Activated CD4-positive, alpha-beta T cell treated with anti-CD3 and anti-CD28 coated beads for 24 hours (primary cell): ENCODE measurements at places on chromosomes 6 and 20.

DNA sequence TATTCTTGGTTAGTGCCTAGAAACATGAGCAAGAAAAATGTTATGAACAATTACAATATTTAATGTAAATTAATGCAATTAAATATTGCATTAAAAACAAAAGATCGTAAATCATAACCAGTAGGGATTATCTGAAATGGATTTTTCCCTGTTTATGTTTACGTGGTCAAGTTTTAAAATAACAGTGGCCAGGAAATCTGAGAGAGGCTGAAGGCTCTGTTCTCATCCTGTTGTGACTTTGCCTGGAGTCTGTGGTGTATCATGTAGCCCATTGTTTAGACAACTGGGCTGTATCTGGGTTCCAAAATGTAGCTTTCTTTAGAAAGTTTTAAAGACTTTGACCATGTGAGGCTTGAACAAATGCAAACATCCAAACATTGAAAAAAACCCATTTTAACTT, 2.4 kb downstream of the MYO6 start:
- DNase-seq: no peak

DNA sequence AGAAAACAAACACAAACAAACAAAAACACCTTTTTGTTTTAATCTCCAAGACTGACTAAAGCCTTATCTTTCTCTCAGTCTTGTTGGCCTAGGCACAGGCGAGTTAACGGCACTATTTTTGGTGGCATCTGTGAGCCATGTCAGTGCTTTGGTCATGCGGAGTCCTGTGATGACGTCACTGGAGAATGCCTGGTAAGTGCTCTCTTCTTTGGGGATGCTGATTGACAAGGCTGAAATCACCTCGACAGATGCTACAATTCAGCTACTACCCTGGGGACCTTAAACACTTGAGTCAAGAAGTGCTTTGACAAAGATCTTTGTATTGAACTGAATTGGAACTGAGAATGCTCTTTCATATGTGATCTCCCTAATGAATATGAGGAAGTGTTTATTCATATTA, 384.1 kb downstream of the LAMA2 start:
- no peak for DNase-seq

- no peak for DNase-seq
Measured at GRCh38 chr6:108029226-108029921, 45.2 kb downstream of the OSTM1 start.

DNA sequence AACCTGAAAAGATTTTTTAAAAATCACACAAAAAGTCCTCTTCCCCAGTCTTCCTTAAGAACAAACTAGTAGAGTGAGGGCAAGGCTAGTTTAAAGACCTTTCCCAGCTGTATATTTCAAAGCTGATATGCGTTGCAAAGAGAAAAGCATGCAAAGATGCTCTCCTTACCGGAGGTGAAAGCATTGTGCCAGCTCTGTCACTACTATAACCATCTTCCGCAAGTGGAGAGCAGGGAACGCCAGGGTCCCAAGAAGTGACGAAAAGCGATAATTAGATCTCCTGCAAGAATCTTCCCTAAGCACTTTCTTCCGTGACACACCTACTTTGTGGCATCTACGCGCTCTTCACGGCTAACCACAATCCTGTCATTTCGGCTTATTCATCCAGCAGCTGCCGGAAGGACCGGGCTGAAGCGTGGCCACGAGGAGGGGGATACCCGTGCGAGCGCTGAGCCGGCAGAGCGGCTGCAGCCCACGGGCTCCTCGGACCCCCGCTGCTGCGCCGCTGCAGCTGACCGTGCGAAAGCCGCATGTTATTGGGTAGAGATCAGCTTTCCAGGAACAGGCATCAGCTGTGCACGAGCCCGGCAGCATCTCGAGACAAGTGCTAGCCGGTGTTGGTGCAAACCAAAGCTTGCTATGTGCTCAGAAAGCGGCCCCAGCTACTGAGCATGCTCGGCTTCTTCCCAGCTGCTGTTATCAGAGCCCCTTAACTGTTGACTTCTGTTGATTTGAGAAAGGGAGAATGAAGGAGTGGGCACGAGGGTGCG, 57.2 kb upstream of the ARHGAP18 start:
- DNase-seq: peak; percentile 39
